ENCODE measurements at places on chromosomes 7 and 10. TPM values are rescaled to one million over a fixed set of nuclear protein-coding genes. Genes with fewer than 3 reads are reported as not detected.
A peak's percentile ranks its signal among the peaks of the same experiment; 100 is the strongest.

- peaks cover 9% of the 10 kb centered on the region for H3K4me1 ChIP-seq
- DNase-seq: no peak
- H3K4me3 ChIP-seq: no peak overlapping the region
- H3K36me3 ChIP-seq: peaks cover 21% of the 10 kb centered on the region
- H3K27me3 ChIP-seq: no peaks in the 10 kb centered on the region
- H3K27ac ChIP-seq: peak overlapping the region; percentile 73
These were observed 8.8 kb downstream of the CYREN start for GRCh38 chr7:135161669-135162068.

DNA sequence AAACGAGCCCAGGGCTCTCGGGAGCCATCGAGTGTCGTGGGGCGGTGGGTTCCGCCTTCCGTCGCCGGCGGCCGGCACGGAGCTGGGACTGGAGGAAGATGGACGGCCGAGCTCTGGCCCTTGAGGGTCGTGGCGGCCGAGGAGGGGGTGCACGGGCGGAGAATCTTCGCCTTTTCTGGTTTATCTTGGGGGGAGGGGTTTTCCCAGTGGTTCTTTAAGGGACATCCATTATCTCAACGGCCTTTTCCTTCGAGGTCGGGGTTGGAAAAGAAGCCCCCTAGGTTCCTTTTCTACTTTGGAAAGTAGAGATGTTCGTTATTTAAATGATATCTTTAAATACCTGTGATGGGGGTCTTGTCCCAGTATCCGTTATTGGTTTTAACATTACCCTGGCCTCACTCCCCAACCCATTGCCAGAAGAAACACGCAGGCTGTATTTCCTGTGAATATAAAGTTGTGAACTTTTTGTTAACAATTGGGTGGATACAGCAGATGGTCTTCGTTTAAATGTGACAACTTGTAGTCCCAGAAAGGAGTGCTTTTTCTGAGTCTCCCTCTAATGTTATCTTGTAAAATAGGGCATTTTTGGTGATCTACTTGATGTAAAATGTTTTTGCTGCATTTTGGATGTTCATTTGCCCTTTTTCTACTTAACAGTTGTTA lies 765 bp downstream of the CCAR1 start:
- no peak for DNase-seq
- H3K4me3 ChIP-seq: peak overlapping the region; percentile 91
- H3K36me3 ChIP-seq: peaks cover 32% of the 10 kb centered on the region
- H3K27ac ChIP-seq: peak overlapping the region; percentile 97

DNA sequence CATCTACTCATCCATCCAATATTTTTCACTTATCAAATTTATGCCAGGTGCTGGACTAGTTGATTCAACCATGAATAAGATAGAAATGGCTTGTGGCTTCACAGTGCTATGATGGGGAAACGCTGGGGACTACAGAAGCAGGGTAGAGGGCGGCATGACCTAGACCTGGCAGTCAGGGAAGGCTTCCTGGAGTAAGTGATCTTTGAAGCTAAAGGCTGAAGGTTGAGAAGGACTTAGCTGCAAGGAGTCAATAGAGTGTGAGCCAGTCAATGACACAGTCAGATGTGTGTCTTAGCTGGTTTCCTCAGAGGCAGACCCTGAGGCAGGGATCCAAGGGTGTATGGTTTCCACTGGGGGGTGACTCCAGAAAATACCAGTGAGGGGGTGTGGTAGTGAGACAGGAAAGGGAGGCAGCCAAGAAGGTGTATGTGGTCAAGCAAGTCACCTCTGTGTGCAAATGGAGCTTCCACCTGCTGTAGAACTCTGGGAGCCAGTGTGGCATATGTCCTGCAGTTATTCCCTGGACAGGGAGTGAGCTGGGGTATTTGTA lies 10.3 kb downstream of the PRF1 start:
- H3K4me1 ChIP-seq: no peaks in the 10 kb centered on the region
- no peaks in the 10 kb centered on the region for H3K36me3 ChIP-seq
- no peak for DNase-seq

- no peak overlapping the region for H3K4me3 ChIP-seq
- H3K27me3 ChIP-seq: no peaks in the 10 kb centered on the region
- H3K27ac ChIP-seq: no peak overlapping the region
- no peaks in the 10 kb centered on the region for H3K36me3 ChIP-seq
- no peaks in the 10 kb centered on the region for H3K4me1 ChIP-seq
These were observed 465.3 kb downstream of the REEP3 start for GRCh38 chr10:63986536-63986935.

GRCh38 chr10:73855413-73855812 lies 18.9 kb downstream of the CAMK2G start:
- no peaks in the 10 kb centered on the region for H3K27me3 ChIP-seq
- H3K27ac ChIP-seq: peak overlapping the region; percentile 94
- DNase-seq: no peak
- peaks cover 64% of the 10 kb centered on the region for H3K4me1 ChIP-seq
- H3K36me3 ChIP-seq: peaks cover 43% of the 10 kb centered on the region
- H3K4me3 ChIP-seq: no peak overlapping the region

DNA sequence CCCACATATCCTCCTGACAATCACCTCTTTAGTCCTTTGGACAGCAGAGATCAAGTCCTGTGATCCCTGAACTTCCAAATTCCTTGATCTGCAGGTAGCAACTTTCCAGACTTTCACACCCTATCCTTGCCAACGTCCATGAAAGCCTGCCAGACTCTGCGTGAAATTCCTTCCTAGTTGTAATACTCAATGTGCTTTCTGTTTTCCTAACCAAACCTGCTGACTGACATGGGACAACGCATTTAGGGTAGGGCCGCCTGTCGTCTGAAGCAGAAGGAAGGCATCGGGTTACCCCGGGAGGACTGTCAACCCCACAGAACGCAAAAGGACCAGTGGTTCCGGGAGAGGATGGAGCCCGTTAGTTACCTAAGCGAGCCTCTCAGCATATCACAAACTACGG lies 23.9 kb downstream of the ITGA8 start:
- peak overlapping the region; percentile 63 for H3K27ac ChIP-seq
- H3K4me3 ChIP-seq: peak overlapping the region; percentile 41
- no peaks in the 10 kb centered on the region for H3K27me3 ChIP-seq
- no peak for DNase-seq
- H3K36me3 ChIP-seq: no peaks in the 10 kb centered on the region

DNA sequence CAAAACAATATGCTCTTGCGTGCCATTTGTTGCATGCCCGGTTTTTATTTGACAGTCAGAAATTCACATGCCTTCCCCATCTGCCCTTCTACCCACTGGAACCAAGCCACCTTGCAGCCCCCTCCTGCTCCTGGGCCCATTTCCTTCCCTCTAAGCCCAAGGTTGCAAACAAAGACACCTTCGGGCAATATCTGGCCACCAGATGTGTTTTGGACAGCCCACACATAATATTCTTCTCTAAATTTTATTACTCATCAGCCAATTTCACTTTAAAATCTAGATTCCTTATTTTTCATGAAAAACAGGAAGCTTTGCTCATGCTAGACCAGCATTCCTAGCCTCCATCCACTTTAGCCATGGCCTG lies 18.2 kb upstream of the C10orf105 start:
- no peaks in the 10 kb centered on the region for H3K36me3 ChIP-seq
- H3K4me3 ChIP-seq: no peak overlapping the region
- no peaks in the 10 kb centered on the region for H3K4me1 ChIP-seq
- H3K27me3 ChIP-seq: no peaks in the 10 kb centered on the region
- no peak for DNase-seq

DNA sequence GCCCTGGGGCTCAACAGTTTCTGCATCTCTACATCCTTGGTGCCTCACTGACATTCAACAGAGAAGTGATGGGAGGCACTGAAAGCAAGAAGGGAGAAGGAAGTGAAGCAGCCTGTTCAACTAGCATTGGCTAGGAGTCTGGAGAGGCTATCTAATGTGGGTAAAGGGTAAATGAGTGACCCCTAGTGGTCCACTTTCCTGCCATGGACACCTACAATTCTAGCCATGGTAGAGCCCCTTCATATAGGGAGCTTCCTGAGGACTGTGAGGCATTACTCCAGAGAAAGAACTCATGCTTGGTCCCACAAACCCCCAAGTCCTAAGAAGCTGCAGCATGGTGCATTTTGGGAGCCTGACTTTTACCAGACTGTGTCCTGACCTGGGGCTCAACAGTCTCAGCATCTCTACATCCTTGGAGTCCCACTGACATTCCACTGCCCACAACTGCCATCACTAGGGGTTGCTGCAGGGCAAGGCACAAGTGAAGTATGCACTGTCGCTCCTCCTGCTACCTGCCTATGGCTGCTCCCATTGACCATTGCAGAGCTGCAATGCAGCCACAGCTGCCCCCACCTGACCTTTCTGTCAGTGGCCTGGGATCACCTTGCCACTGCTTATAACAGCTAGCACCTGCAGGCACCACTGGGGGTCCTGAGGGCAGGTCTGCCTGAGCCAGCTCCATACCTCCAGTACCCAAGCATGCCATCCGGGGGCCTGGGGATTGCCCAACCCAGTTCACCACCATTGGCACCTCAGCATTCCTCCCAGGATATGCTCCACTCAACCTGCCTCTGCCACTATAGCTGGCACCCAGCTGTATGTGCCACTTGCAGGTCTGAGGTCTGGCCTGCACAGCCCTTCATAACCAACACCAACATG lies 44.1 kb upstream of the CDK6 start:
- no peak overlapping the region for H3K27ac ChIP-seq
- no peaks in the 10 kb centered on the region for H3K27me3 ChIP-seq
- H3K4me1 ChIP-seq: no peaks in the 10 kb centered on the region
- H3K4me3 ChIP-seq: no peak overlapping the region

- no peak overlapping the region for H3K27ac ChIP-seq
- peaks cover 17% of the 10 kb centered on the region for H3K36me3 ChIP-seq
- H3K4me3 ChIP-seq: no peak overlapping the region
- no peak for DNase-seq
These were observed 3.2 kb downstream of the IDI2 start for GRCh38 chr10:1022413-1022812.

GRCh38 chr10:69092959-69093850 lies 5.3 kb downstream of the SRGN start:
- no peaks in the 10 kb centered on the region for H3K27me3 ChIP-seq
- H3K4me3 ChIP-seq: peak overlapping the region; percentile 65
- H3K27ac ChIP-seq: peak overlapping the region; percentile 9
- DNase-seq: peak; percentile 93
- H3K36me3 ChIP-seq: peaks cover 1% of the 10 kb centered on the region
- no peaks in the 10 kb centered on the region for H3K4me1 ChIP-seq

- H3K4me1 ChIP-seq: no peaks in the 10 kb centered on the region
- H3K36me3 ChIP-seq: no peaks in the 10 kb centered on the region
- no peak overlapping the region for H3K27ac ChIP-seq
- H3K4me3 ChIP-seq: no peak overlapping the region
These were observed 130.5 kb upstream of the HABP2 start for GRCh38 chr10:113422371-113422770.

GRCh38 chr10:52658112-52658511 lies 114.5 kb downstream of the MBL2 start:
- no peaks in the 10 kb centered on the region for H3K27me3 ChIP-seq
- H3K4me3 ChIP-seq: no peak overlapping the region
- H3K36me3 ChIP-seq: no peaks in the 10 kb centered on the region
- no peak overlapping the region for H3K27ac ChIP-seq
- DNase-seq: no peak
- H3K4me1 ChIP-seq: no peaks in the 10 kb centered on the region

DNA sequence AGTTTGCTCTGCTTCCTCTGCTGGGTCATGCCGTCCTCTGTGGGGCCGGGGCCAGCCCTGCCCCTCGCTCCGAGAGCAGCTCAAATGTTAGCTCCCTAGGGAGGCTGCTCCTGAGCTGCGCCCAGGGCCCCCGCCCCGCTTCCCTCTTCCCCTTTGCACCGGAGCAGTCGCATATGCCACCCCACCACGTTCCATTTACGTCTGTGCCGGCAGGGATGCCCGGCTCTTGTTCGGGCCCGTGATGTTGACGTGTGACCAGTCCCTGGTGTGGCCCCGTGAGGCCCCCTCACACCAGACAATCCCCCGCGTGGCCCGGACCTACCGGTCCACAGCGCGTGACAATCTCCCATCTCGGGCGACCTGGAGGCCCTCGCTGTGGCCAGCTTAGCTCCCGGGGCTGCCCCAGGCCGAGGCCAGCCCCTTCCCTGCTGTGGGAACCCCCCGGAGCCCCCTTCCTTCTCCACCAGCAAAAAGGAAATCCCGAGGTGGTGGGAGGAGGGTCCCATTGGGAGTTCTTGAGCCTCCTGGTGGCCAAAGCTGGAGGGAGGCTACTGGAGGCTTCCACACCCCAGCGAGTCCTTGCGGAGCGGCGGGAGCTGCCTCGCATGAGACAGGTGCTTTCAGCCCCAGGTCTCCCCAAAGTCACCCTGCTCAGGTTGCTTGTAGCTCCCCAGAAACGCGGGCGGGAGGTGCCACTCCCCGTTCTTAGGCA lies 15.2 kb downstream of the FAM20C start:
- no peak overlapping the region for H3K27ac ChIP-seq
- no peak overlapping the region for H3K4me3 ChIP-seq
- H3K27me3 ChIP-seq: no peaks in the 10 kb centered on the region
- no peak for DNase-seq
- H3K4me1 ChIP-seq: no peaks in the 10 kb centered on the region

DNA sequence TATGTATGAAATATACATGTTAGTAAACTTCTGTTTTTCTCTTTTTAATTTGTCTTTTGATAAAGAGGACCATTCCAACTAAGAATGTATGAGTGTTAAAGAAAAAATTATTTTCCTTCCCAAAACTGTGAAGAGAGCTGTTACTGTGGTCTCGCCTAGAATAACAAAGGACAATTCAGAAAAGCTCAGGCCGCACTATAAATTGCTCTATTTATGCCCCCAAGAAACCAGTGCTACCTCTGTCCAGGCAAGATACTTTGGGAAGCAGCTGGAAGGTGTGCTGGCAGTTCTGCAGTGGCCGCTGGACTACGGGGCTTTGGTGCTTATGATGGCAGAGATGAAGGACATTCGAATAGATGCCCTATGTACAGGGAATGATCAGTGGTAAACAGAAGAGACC lies 252.1 kb downstream of the DOCK4 start:
- no peaks in the 10 kb centered on the region for H3K4me1 ChIP-seq
- no peaks in the 10 kb centered on the region for H3K36me3 ChIP-seq
- no peak overlapping the region for H3K4me3 ChIP-seq
- H3K27me3 ChIP-seq: no peaks in the 10 kb centered on the region
- no peak for DNase-seq

DNA sequence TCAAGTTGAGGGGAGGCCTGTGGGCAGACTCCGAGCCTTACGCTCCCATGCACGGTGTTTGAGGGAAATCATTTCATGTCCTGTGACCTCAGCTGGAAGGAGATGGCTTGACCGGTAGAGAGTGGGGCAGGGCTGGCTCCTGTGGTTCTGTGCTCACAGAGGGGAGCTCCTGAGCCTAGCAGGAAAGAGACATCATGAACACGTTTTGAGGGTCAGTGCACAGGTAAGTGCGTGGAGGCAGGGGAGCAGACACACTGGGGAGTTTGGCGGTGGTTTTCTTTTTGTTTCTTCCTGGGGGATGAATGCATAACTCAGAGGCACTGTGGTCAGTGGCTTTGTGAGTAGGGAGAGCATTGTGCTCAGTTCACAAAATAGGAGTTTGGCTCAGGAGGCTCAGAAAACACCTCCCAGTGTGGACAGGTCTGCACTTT lies 22.5 kb downstream of the ADCY1 start:
- H3K36me3 ChIP-seq: no peaks in the 10 kb centered on the region
- no peaks in the 10 kb centered on the region for H3K4me1 ChIP-seq
- no peak for DNase-seq
- no peaks in the 10 kb centered on the region for H3K27me3 ChIP-seq

NPY4R2 gene
- total RNA-seq: not detected

SH2D4B gene
- not detected for total RNA-seq

CHST15 gene
- total RNA-seq: 20.4 TPM

NSUN5 gene
- 9.8 TPM for total RNA-seq

CYP26C1 gene
- not detected for total RNA-seq

IQCE gene
- total RNA-seq: 11.4 TPM

TRIP6 gene
- total RNA-seq: 221 TPM

GPRIN2 gene
- 6.3 TPM for total RNA-seq
